ENCODE measurements at places on chromosomes 1 and 21.
A peak's percentile ranks its signal among the peaks of the same experiment; 100 is the strongest.

GRCh38 chr1:16181887-16182719, 26.2 kb upstream of the EPHA2 start:
- peak; percentile 86 for DNase-seq

DNA sequence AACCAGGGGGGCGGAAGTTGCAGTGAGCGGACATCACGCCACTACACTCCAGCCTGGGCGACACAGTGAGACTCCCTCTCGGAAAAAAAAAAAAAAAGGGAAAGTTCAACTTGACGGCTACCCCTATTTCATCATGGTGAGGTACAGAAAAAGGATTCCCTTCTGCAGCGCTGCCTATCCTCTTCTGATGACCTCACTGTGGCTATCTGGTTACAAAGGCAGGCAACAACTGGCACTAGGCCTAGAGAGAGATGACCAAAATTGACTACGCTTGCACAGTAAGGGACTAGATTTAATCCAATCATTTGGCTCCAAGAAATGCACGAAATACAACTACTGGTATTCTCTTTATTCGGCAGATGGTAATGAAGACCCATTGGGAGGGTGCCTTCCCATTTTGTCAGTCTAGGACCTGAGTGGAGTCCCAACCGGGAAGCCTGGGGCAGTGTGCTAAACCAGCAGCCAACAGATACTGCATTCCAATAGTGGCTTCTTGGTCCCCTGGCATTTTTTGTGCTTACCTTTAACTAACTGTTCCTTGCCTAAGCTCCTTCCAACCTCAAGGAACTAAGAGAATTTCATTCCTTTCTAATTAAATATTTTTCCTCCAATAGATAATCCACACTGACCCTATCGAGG, 36.6 kb downstream of the ITPKB start:
- DNase-seq, result no peak

- no peak for DNase-seq
Measured at GRCh38 chr1:205054013-205054412, 11.0 kb downstream of the CNTN2 start.

- DNase-seq, result no peak
Measured at GRCh38 chr1:226220473-226221189, 2.8 kb upstream of the MIXL1 start.

DNA sequence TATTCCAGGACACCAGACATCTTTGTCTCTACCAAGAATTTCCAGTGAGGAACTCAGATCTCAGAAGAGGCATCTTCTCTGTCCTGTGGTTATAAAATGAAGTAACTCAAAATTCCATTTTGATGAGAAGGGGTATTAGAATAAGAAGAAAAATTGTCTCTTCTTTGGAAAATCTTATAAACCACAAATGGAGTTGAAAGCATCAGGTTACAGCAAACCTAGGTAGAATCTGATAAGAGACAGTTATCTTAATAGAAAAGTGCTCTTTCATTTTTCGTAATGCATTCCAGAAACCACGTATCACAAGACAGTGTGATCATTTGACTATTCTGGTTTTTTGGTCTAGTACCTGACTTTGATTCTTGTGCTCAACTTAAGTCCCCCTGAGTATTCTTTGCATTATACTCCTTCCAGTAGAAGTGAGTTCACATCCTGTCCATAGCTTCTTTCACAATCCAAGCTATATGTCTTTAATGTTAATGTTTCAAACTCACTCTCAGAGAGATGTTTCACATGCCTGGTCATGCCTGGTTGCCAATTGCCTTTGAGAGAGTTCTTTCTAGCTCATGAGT, 120.9 kb upstream of the PRDX6 start:
- DNase-seq, result no peak

- DNase-seq, result no peak
Measured at GRCh38 chr1:96073100-96073499, 648.5 kb upstream of the PTBP2 start.

GRCh38 chr1:60444680-60445079, 371.1 kb upstream of the C1orf87 start:
- DNase-seq, result no peak

- no peak for DNase-seq
Measured at GRCh38 chr1:226977643-226978431, 37.7 kb downstream of the COQ8A start.

DNA sequence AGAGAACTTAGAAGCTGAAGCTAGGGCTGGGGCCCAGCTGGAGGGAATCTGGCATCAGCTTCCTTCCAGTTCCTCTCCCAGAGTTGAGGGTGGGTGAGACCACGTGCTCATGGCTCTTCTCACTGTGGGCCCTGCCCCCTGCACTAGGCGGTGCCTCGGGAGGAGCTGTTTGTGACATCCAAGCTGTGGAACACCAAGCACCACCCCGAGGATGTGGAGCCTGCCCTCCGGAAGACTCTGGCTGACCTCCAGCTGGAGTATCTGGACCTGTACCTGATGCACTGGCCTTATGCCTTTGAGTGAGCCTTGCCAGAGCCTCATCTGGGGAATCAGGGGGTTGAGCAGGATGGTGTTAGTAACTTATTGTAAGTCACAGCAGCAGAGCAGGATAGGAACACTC, 16.1 kb downstream of the AKR1A1 start:
- DNase-seq, result no peak

DNA sequence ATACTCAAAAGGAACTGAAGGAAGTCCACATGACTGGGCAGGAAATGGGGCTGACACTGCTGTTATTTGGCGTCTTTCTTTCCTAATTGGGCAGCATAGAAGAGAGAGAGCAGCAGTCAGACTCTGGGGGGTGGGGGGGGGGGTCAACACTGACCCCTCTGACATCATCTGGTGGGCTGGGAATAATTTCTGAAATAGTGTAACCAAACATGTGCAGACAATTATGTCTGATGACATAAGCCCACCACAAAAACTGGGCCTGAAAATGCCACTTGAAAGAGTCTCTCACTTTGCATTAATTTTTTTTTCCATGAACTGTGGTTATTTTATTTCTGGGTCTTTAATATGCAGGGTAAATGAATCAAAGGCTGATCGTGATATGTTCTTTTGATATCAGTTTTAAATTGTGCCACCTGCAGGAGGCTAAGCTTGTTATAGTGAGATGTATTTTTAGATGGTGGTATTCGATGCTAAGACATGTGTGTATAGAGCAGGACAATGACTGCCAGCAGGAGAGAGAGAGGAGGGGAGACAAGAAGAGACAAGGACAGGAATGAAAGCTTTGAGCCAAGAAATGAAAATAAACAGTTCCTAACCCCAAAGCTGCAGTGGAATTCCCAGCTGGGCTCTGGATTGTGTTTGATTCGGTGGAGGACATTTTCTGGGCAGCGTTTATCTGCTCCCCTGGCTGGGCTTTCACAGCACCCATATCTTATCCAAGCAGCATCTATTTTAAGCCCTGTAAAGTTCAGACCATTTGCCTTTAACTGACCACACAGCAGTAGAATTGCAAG, 264.7 kb downstream of the PBX1 start:
- no peak for DNase-seq

DNA sequence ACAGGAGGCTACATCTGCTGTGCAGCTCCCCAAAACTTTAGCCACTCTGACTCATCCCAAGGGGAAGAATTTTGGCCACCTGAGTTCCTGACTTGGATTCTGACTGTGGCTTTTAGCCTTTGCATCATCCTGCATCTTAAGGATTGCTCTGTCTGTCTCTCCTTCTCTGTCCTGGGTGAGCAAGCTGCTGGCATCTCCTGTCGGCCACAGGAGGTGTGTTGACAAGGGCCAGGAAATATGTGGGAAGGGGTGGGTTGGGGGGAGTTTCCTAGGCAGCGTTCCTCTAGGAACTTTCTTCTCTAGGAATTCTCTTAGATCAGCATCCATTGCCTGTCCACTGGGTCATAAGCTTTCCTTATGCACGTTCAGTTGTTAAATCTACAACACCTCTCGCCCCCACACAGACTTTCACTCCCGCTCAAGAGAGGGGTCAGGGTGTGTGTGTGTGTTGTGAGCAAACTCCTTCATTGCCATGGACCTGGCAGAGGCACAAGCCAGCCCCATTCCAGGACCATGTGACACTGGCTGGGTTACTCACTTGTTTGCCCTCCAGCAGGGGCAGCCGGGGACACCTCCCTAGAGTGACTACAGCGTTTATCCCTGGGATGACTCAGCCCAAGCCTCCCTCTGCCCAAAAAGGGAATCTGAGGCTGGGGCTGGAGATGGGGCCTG, 145.0 kb upstream of the DUSP10 start:
- no peak for DNase-seq

- DNase-seq, result no peak
Measured at GRCh38 chr1:40980068-40980452, 564 bp downstream of the CTPS1 start.

GRCh38 chr1:202815120-202815519, 4.4 kb downstream of the PCAT6 start:
- no peak for DNase-seq

DNA sequence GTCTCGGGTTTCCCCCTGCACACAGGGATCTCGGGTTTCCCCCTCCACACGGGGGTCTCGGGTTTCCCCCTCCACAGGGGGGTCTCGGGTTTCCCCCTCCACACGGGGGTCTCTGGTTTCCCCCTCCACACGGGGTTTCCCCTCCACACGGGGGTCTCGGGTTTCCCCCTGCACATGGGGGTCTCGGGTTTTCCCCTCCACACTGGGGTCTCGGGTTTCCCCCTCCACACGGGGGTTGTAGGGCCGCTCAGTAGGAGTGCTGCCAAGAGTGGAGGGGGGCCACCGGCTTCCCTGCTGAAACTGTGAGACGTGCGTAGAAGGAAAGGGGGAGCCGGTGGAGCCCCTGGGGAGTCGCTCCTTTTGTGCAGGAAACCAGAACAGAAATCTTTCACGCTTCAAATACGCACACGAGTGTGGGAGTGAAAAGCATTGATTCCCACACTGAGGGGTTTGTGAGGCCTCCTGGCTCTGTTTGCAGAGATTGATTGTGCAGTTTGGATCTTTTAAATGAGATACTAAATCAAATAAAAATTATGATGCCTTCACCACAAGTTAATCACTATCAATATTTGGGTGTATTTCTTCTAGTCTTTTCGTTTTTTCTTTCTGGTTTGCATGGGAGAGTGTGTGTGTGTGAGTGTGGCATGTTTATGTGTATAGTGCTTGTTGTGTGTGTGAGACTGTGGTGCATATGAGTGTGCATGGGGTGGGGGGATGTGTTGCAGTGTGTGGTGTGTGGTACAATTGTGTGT, 54.3 kb upstream of the TRAPPC10 start:
- DNase-seq, result peak; percentile 43

DNA sequence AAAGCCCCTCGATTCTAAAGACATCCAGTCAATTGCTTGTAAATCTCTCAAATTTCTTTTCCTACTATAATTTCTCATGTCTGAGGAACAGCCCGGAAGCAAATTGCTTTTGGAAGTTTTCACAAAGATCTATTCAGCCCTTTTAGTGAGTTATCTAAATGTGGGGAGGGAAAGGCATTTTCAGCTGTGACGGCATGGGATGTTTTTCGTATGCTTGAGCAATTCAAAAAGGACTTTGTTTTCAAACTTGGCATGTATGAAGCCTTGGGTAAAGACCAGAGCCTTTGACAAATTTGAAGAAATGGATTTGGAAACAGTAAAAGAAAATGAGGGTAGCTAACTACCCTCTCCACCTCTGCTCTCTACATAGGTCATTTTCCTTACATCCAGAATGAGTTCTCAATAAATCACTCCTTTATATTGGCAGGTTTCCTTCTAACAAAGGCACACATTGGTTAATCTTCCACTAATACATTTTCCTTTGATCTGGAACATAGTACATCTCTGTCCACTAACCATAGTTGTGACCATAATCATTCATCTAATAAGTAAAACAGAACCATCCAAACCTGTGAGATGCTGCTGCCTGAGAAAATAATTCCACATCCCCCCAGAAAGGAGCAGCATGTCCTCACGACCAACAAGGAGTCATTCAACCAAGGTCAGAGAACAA, 66.1 kb upstream of the ADAM30 start:
- no peak for DNase-seq

- no peak for DNase-seq
Measured at GRCh38 chr1:32128964-32129363, 21.1 kb downstream of the KPNA6 start.

DNA sequence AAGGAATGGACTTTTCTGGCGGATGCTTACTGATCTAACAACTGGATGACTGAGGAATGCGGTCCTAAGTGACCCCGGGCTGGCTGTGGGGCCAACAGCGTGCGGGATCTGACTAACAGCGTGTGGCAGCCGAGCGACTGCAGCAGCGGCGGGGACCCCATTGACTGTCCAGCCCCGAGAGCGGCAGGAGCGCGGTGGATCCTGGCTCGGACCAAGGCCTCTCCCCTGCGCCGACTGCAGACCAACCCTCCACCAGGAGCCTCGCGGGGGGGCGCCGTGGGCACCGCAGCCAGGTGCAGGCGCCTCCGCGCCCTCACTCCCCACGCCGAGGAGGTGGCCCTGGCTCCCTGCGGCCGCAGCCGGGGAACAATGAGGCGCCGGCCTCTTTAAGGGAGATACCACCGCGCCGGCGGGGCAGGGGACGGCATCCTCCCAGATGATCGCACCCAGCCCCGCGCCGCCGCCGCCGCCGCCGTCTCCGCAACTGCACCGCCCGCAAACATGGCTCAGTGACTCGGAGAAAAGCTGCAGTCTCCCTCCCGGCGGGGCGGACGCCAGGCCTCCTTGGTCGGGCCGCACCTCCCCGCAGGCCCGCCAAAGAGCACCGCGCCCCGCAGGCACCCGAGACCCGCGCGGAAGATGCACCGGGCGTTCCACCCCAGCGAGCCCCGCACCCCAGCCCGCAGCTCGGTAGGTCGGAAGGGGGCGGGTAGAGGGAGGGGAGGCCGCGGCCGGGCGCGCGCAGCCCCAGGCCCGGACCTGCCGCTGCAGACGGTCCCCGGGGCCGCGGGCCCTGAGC, 694 bp upstream of the PDIK1L start:
- peak; percentile 75 for DNase-seq

- no peak for DNase-seq
Measured at GRCh38 chr1:239814306-239814881, 277.3 kb upstream of the FMN2 start.

DNA sequence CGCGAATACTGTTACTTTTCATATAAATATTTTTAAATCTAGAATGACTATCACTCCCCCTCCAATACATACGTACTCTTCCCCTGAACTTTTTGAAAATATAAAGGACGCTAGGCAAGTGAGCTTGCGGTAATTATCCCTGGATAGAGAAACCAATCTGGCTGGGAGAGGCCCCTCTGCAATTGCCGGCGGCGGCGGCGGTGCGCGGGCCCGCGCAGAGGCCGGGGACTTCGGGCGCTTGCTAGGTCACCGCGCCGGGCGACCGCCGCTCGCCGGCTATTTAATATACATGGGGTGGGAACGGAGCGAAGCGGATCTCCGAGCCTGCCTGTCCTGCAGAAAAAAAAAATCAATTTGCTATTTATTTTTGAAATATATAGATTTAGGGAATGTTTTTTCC, 416.3 kb upstream of the ESRRG start:
- peak; percentile 40 for DNase-seq

DNA sequence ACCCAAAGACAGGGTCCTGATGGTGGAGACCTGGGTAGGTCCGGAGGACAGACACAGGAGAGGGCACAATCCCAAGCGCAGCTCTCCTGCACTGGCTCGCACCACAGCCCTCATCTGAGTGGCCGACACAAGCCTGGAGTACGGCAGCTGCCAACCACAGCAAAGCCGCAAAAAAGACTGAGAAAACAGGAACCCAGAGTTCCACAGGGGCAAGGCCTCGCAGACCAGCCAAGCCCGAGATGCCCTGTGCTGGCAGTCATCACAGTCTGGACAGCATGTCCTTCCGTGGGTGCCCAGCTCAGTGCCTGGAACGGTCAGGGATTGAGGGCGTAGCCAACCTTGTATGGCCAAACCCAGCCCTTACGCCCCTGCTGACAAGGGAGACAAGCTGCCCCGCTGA, 11.4 kb downstream of the ZBTB48 start:
- DNase-seq, result no peak

GRCh38 chr1:2352341-2352896, 38.9 kb downstream of the MORN1 start:
- DNase-seq, result no peak

- peak; percentile 38 for DNase-seq
Measured at GRCh38 chr1:57599236-57599994, 175.6 kb upstream of the DAB1 start.

Measured in left hindlimb (tissue), 1 donor.